Activated naive CD4-positive, alpha-beta T cell treated with anti-CD3 and anti-CD28 coated beads, Interleukin-2, amount 50 U/mL, for 16 hours (primary cell): ENCODE measurements at places on chromosomes 4 and X.
A peak's percentile ranks its signal among the peaks of the same experiment; 100 is the strongest.

DNA sequence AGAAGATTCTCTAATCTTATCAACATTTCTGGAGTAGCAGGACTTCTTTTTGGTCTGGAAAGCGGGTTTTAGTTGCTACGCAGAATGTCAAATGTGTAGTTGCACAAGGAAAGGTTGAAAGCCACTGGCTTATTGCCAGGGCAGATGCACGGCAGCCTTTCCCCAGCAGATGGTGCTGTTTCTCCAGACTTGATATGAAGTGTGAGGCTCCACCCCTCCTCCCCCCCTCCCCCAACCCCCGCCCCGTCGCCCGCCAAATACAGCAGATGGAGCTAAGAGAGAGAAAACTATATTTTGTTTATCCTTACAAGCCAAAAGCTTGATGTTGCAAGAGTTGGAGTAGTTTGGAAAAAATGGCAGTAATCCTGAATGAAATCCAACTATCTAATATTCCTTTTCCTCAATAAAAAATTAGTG, 32.0 kb downstream of the ENOPH1 start:
- peak; percentile 85 for DNase-seq

DNA sequence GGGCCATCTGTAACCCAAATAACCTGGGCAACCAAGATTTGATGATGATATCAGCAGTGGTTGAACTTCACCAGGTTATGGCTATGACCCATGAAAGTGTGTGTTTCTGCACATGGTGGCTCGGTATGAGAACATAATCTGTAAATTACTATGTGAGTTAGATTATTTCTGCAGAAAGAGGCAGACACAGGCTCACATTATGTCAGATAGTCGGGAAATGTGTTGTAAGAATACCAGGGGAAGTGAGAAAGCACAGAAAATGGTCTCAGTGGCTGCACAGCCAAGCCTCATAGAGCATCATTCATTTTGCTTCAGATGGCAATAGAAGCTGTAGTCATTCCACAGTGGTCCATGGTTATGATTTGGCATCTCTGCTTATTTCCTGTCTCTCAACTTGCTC, 63.0 kb upstream of the RBPJ start:
- DNase-seq = no peak

DNA sequence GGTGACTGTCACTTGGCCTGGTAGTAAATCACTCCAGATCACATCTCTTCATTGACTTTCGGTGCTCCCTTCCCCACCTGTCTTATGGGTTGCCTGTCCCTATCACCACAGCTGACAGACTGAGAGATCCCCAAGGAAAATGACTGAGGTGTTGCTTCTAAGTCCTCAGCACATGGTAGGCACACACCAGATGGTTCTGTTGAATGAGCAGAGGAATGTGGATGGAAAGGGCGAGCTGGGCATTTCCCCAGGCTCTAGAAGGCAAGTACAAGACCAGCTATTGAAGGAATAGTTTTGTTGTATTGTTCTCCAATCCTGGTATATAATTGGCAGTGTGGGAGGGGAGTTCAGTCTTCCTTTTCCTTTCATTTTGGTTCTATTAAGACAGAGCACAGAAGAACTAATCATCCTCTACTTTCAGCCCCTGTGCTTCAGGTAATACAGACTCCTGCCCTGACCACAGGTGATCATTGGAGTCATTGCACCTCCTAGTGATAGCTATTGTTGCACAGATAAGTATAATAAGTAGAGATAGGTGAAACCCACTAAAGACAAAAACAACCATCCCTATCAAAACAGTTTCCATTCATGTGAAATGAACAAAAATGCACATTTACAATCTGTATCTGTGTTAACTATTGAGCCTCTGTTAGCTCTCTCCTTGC, 158.6 kb downstream of the TRAM1L1 start:
- DNase-seq = no peak

- no peak for DNase-seq
These were observed 118.2 kb upstream of the STX18 start for GRCh38 chr4:4659871-4660651.
